ENCODE measurements at places on chromosomes 2 and 18.

GRCh38 chr2:102335871-102336366, 19.7 kb upstream of the IL18R1 start:
- no peak overlapping the region for H3K4me3 ChIP-seq
- no peak overlapping the region for H3K27ac ChIP-seq
- DNase-seq, result no peak
- no peaks in the 10 kb centered on the region for H3K27me3 ChIP-seq
- H3K4me1 ChIP-seq, result no peaks in the 10 kb centered on the region

DNA sequence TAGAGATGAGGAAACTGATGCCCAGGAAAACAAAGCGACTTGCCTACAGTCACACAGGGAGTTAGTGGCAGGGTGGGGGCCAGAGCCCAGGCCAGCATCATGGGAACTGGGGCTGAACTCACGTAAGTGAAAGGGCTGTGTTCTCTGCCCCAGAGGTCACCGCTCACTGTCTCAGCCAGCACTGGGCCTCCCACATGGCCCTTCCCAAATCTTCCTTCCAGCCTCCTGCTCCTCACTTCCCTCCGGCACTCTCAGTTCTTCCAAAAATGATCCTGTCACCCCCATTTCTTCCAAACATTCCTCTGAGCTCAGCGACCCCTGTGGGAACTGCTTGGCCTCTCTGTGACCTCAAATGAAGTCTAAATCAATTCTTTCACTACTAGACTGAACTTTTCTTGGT, 90.5 kb upstream of the TMEM247 start:
- H3K27ac ChIP-seq, result peak overlapping the region; percentile 41
- H3K27me3 ChIP-seq, result peaks cover 4% of the 10 kb centered on the region
- no peaks in the 10 kb centered on the region for H3K36me3 ChIP-seq
- no peak for DNase-seq

- H3K4me3 ChIP-seq, result no peak overlapping the region
- peaks cover 9% of the 10 kb centered on the region for H3K27me3 ChIP-seq
- H3K4me1 ChIP-seq, result peaks cover 9% of the 10 kb centered on the region
- no peak for DNase-seq
These were observed 14.7 kb upstream of the CYRIA start for GRCh38 chr2:16680304-16680703.

- H3K27ac ChIP-seq, result peak overlapping the region; percentile 27
- DNase-seq, result no peak
- peaks cover 3% of the 10 kb centered on the region for H3K27me3 ChIP-seq
- H3K4me3 ChIP-seq, result no peak overlapping the region
These were observed 10.5 kb upstream of the MTERF4 start for GRCh38 chr2:241112592-241112991.

DNA sequence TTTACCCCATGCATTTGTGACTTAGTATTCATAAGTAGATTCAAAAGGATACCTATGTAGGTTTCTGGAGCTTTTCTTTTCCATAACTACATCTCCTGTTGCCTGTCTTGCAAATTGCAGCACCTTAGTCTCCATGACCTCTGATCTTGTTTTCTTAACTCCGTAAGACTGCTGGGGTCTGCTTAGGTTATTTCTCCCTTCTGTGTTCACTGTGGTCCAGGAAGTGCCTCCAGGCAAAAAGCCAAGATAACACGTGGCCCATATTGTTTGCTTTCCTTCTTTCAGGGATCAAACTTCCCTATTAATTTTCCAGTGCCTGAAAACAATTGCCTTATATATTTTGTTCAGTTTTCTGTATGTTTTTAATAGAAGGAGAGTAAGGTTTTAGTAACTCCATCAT, 86.4 kb downstream of the GCA start:
- peaks cover 6% of the 10 kb centered on the region for H3K4me1 ChIP-seq
- H3K36me3 ChIP-seq, result no peaks in the 10 kb centered on the region
- peaks cover 4% of the 10 kb centered on the region for H3K27me3 ChIP-seq
- H3K4me3 ChIP-seq, result no peak overlapping the region
- no peak overlapping the region for H3K27ac ChIP-seq

DNA sequence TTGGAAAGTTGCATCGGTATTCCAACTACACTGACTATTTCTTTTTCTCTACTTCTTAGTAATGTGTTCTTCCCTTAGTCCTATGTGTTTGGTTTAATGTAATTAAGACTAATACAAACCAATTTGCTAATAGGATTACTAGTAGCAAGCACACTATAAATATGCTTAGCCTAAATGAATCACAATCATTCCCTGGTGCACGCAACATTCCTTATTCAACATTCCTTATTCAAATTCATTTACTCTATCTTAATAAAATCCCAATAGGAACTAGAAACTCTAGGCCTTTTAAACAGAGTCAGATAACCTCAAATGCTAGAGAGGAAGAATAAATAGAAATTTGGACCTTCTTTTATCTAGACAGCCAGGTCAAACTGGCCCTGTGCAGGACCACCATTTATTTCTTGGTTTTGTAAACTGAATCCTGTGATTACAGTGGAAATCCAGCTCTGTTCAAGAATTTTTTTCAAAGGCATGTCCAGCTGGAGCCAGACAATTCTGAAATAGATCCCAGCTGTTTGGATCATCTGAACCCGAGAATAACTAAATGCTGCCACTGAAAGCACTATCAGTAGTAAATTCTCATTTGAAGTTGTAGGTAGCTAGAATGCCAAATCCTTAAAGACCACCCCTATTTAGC, 103.1 kb downstream of the PPP1R1C start:
- H3K27me3 ChIP-seq, result peaks cover 7% of the 10 kb centered on the region
- H3K27ac ChIP-seq, result no peak overlapping the region
- peaks cover 6% of the 10 kb centered on the region for H3K36me3 ChIP-seq
- no peak overlapping the region for H3K4me3 ChIP-seq
- H3K4me1 ChIP-seq, result peaks cover 7% of the 10 kb centered on the region

- no peaks in the 10 kb centered on the region for H3K36me3 ChIP-seq
- peaks cover 13% of the 10 kb centered on the region for H3K27me3 ChIP-seq
- no peak overlapping the region for H3K27ac ChIP-seq
- no peaks in the 10 kb centered on the region for H3K4me1 ChIP-seq
- H3K4me3 ChIP-seq, result no peak overlapping the region
These were observed 227.4 kb downstream of the PID1 start for GRCh38 chr2:229043681-229044080.

GRCh38 chr2:239930871-239931771, 94.0 kb downstream of the NDUFA10 start:
- no peak overlapping the region for H3K27ac ChIP-seq
- H3K4me3 ChIP-seq, result no peak overlapping the region
- DNase-seq, result no peak
- peaks cover 4% of the 10 kb centered on the region for H3K36me3 ChIP-seq

- no peak for DNase-seq
- peaks cover 63% of the 10 kb centered on the region for H3K4me1 ChIP-seq
- H3K4me3 ChIP-seq, result peak overlapping the region; percentile 95
These were observed 602 bp upstream of the ADAM17 start for GRCh38 chr2:9556121-9556743.

DNA sequence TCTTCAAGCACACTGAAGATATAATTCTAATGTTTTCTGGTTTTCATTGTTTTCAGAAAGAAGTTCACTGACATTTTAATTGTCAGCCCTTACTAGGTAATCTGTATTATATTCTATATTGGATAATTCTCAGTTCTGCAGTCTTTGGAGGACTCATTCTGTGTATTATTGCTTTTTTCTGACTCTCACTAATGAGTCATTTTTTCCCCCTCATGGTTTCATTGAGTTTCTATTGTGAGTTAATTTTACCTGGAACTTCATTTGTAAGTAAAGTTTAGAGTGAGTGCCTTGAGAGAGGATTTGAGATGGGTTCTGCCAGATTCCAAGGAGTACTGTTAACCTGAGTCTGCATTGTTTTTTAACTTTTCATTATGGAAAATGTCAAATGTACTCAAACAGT, 90.4 kb upstream of the LYPD1 start:
- no peak for DNase-seq
- peaks cover 36% of the 10 kb centered on the region for H3K4me1 ChIP-seq
- H3K36me3 ChIP-seq, result peaks cover 7% of the 10 kb centered on the region
- no peaks in the 10 kb centered on the region for H3K27me3 ChIP-seq
- H3K27ac ChIP-seq, result no peak overlapping the region

DNA sequence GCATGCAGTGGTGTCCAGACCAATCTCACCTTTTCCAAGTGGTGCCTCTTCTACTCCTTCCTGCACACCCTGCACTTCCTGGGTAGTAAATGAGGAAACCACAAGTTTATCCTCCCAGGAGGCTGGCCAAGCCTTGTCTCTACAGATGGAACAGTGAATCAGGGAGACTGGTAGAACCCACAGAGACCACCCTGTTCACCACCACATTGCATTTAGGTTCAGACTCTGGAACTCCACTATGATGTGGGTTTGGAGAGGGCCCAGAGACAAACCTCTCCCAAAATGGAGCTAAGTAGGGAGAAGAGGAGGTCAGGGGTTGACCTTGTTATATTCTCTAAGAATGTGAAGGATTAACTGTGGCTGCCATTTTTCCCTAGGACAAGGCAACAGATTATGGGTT, 102.8 kb upstream of the FZD7 start:
- peaks cover 17% of the 10 kb centered on the region for H3K36me3 ChIP-seq
- peak overlapping the region; percentile 85 for H3K27ac ChIP-seq
- DNase-seq, result no peak
- H3K27me3 ChIP-seq, result peaks cover 3% of the 10 kb centered on the region
- H3K4me3 ChIP-seq, result no peak overlapping the region
- H3K4me1 ChIP-seq, result peaks cover 88% of the 10 kb centered on the region

- peaks cover 5% of the 10 kb centered on the region for H3K4me1 ChIP-seq
- no peaks in the 10 kb centered on the region for H3K36me3 ChIP-seq
- DNase-seq, result no peak
- H3K27ac ChIP-seq, result no peak overlapping the region
- H3K4me3 ChIP-seq, result no peak overlapping the region
These were observed 1045.3 kb downstream of the TSN start for GRCh38 chr2:122800781-122801180.

- no peak for DNase-seq
- no peaks in the 10 kb centered on the region for H3K27me3 ChIP-seq
These were observed 100.5 kb downstream of the CDC42EP3 start for GRCh38 chr2:37570773-37571586.

DNA sequence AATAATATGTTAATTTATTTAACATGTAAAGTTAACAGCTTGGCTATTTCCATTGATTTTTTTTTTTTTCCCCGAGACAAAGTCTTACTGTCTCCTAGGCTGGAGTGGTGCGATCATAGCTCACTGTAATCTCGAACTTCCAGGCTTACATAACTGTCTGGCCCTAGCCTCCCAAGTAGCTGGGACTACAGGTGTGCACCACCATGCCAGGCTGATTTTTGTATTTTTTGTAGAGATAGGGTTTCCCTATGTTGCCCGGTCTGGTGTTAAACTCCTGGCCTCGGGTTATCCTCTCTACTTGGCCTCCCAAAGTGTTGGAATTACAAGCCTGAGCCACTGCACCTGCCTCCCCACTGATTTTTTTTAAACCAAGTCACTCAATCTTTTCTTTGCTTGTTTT, 32.5 kb upstream of the KLHL14 start:
- H3K27me3 ChIP-seq, result no peaks in the 10 kb centered on the region
- H3K4me3 ChIP-seq, result no peak overlapping the region
- H3K4me1 ChIP-seq, result peaks cover 60% of the 10 kb centered on the region
- H3K27ac ChIP-seq, result no peak overlapping the region
- no peaks in the 10 kb centered on the region for H3K36me3 ChIP-seq

DNA sequence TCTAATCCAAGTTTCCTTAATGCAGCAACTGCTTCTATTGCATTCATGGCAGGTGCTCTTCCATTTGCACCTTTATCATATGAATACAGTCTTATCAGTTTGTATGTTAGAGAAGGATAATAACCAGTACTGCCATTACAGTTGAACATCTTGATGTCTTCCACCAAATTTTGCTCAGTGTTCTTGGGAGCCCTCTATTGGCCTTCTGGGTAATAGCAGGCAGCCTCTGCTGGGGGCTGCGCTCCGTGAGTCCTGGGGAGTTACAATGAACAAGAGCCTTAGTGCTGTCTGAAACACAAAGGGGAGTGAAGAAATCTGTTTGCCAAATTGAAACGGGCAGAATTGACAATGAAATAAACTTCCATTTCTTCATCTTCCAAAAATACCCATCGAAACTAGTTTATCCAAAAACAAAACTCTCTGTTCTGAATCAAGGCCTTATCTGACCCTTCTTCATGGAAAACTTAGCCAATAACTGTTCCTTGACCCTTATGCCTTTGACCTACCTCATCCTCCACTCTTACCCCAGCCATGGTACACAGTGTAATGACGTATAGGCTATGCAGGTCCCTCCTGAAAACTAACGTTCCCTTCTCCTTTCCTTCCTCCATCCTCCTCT, 79.9 kb downstream of the ALK start:
- H3K36me3 ChIP-seq, result no peaks in the 10 kb centered on the region
- H3K27ac ChIP-seq, result no peak overlapping the region
- peak; percentile 47 for DNase-seq
- no peaks in the 10 kb centered on the region for H3K4me1 ChIP-seq
- H3K4me3 ChIP-seq, result no peak overlapping the region

- H3K27ac ChIP-seq, result no peak overlapping the region
- H3K27me3 ChIP-seq, result peaks cover 61% of the 10 kb centered on the region
- DNase-seq, result no peak
- H3K4me1 ChIP-seq, result peaks cover 28% of the 10 kb centered on the region
These were observed 29.4 kb downstream of the SIX3 start for GRCh38 chr2:44970846-44971450.

DNA sequence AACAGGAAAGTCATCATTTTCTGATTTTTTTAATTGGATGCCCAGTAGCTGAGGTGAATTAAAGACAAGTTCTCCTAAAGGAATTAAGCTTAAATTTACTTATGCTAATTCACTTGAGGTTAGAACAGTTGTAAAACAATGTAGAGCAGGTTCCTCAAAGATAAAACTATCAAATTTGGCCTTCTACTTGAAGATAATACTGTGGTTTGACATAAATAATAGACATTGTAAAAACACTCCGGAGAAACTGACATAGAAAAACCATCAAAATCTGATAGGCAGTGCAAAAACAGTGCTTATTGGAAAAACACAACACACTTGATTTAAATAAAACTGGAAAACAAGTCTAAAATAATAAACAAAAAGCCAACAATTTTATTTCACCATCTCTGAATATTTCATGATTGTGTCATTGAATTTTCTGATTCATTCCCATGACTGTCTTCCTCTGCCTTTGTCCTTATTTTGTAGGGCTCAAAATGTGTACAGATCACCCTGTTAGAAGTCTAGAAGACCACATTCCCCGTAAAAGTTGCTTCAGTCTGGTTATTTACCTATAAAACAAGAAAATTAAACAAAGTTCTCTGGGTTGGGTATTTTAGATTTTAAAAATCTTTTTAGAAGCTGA, 28.3 kb upstream of the SLC40A1 start:
- DNase-seq, result no peak
- H3K27me3 ChIP-seq, result no peaks in the 10 kb centered on the region
- no peak overlapping the region for H3K4me3 ChIP-seq
